ENCODE measurements at places on chromosomes 1 and 21. TPM values are rescaled to one million over a fixed set of nuclear protein-coding genes. Genes with fewer than 3 reads are reported as not detected.

Gene BMP8B
- total RNA-seq: 3.7 TPM

Gene TIE1
- total RNA-seq: 0.28 TPM

Gene TNFRSF9
- 0.23 TPM for total RNA-seq

Gene RNU1-4
- 1,290 TPM for total RNA-seq

Gene TDRD5
- total RNA-seq: 2.4 TPM
